ENCODE measurements at places on chromosomes 4 and X. TPM values are rescaled to one million over a fixed set of nuclear protein-coding genes. Genes with fewer than 3 reads are reported as not detected.
A peak's percentile ranks its signal among the peaks of the same experiment; 100 is the strongest.

The CXorf49 gene
- not detected for total RNA-seq

The CTAG2 gene
- total RNA-seq, result not detected

The STAP1 gene
- total RNA-seq, result 22.0 TPM

DNA sequence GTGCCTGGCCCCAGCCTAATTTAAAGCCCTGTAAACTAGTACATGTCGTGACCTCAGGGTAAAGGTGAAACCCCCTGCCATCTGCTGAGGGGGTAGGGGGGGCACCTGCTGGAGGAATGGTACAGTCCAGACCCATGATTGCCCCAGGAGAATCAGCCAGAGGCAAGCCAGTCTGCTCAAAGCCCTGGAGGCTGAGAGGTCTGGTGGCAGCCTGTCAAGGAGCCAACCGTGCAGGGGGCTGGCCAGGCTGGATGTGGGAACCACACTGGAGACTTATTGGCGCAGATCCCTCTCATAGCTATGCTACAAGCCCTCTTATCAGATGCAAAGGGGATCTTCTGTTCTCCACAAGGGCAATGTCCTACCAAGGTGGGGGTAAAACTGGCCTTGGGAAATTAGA, 31.4 kb upstream of the PJA1 start:
- H3K27ac ChIP-seq, result no peak overlapping the region
- no peak overlapping the region for H3K4me3 ChIP-seq
- H3K4me1 ChIP-seq, result no peaks in the 10 kb centered on the region
- peaks cover 21% of the 10 kb centered on the region for H3K27me3 ChIP-seq
- H3K36me3 ChIP-seq, result no peaks in the 10 kb centered on the region

GRCh38 chr4:137892134-137892533, 350.0 kb downstream of the SLC7A11 start:
- H3K36me3 ChIP-seq, result no peaks in the 10 kb centered on the region
- no peak for DNase-seq
- no peak overlapping the region for H3K27ac ChIP-seq
- no peaks in the 10 kb centered on the region for H3K27me3 ChIP-seq

The ARHGAP36 gene
- total RNA-seq, result not detected

The TMEM144 gene
- not detected for total RNA-seq

The CTSO gene
- total RNA-seq, result 3.6 TPM

DNA sequence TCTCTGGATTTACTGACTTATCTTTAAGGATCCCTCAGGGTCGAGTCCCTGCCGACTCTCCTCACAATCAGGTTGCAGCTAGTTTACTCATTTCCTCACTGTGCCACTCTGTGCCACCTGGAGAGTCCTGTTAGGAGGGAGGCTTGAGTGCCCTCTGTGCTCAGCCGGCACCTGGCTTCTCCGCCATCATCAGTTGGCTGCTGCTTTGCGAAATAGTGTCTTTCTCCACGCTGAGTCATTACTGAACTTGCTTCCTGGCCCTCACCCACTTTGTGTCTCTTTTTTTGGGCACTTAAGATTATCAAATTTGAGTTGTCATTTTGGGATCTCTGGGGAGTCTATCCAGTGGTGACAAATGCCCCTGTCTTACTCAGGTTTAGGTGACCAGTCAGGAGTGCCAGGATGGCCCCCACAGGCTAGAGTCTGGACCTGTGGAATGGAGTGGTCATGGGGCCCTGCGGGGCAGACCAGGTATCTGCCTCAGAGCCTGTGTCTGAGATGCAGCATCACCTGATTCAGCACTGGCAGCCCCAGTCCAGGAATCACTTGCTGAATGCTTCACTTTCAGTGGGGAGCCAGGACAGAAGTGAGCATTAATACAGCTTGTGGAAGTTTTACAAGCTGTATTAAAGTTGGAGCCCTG, 37.7 kb downstream of the JADE1 start:
- H3K27ac ChIP-seq, result peak overlapping the region; percentile 68
- DNase-seq, result no peak
- no peak overlapping the region for H3K4me3 ChIP-seq
- H3K4me1 ChIP-seq, result peaks cover 8% of the 10 kb centered on the region
- H3K36me3 ChIP-seq, result peaks cover 8% of the 10 kb centered on the region

GRCh38 chr4:10611673-10612072, 72.9 kb downstream of the CLNK start:
- no peaks in the 10 kb centered on the region for H3K36me3 ChIP-seq
- DNase-seq, result no peak
- no peak overlapping the region for H3K27ac ChIP-seq
- no peaks in the 10 kb centered on the region for H3K4me1 ChIP-seq

DNA sequence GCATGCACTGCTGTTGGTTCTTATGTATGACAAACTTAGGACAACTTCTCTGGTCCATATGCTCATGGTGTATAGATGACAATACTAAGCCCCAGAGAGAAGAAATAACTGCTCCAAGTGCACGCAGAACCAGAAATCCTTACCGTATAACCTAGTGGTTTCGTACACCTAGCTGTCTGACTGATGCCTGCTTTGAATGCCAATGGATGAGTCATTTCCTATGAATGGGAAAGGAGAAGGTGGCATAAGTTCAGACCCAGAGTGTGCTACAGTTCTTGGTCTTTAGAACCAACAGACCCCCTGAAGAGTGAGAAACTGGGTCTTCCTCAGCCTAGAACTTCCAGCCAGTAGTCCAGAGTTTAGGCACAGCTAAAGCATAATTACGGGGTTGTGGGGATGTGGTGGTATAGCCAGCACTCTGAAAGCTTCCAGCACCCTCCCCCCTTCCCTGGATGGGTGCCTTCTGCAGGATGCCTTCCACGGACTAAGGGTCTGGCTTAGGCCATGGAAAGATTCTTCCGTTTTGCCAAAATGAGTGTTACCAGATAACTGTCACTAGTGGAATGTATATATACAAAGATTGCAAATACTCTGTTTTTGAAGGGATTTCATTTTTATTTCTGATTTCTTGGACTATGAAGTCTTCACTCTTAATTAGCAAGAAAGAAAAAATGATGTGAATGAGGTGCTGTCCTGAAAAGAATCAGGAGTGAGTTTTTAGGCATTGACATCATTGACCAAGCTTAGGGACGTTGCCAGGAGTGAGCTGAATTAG, 84.6 kb upstream of the PACRGL start:
- H3K36me3 ChIP-seq, result no peaks in the 10 kb centered on the region
- no peak for DNase-seq
- H3K27me3 ChIP-seq, result no peaks in the 10 kb centered on the region
- no peak overlapping the region for H3K27ac ChIP-seq

DNA sequence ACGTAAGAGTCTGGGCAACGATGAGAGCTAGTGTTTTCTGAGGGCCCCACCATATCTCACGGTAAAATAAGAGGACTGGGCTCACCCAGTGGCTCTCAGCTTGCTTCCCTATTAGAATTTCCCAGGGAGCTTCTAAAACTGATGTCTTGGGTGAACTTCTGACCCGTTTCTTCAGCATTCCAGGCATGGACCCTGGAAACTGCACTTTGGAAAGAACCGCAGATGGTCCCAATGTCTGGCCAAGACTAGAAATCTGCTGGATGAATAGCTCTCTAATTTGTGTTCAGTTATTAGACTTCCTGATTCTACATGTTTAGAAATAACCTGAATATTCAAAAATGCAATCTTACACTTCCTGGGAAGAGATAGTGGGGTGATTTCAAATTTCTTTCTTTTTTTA, 127.8 kb downstream of the ANOS1 start:
- no peaks in the 10 kb centered on the region for H3K36me3 ChIP-seq
- H3K27me3 ChIP-seq, result no peaks in the 10 kb centered on the region
- no peak for DNase-seq
- H3K4me3 ChIP-seq, result no peak overlapping the region

- H3K4me3 ChIP-seq, result no peak overlapping the region
- H3K27me3 ChIP-seq, result no peaks in the 10 kb centered on the region
- H3K27ac ChIP-seq, result no peak overlapping the region
- no peaks in the 10 kb centered on the region for H3K4me1 ChIP-seq
Measured at GRCh38 chr4:135508006-135508714, 1306.6 kb upstream of the PABPC4L start.

The MAGEA3 gene
- total RNA-seq, result not detected

- H3K4me3 ChIP-seq, result no peak overlapping the region
- no peak overlapping the region for H3K27ac ChIP-seq
- peaks cover 27% of the 10 kb centered on the region for H3K27me3 ChIP-seq
- no peak for DNase-seq
- no peaks in the 10 kb centered on the region for H3K4me1 ChIP-seq
- H3K36me3 ChIP-seq, result no peaks in the 10 kb centered on the region
Measured at GRCh38 chrX:148517176-148517575, 16.8 kb downstream of the AFF2 start.

- H3K4me3 ChIP-seq, result no peak overlapping the region
- H3K27me3 ChIP-seq, result no peaks in the 10 kb centered on the region
- H3K4me1 ChIP-seq, result no peaks in the 10 kb centered on the region
- no peak for DNase-seq
- H3K36me3 ChIP-seq, result no peaks in the 10 kb centered on the region
Measured at GRCh38 chr4:177080388-177080787, 229.3 kb upstream of the NEIL3 start.

The KIF4A gene
- total RNA-seq, result 28.7 TPM

DNA sequence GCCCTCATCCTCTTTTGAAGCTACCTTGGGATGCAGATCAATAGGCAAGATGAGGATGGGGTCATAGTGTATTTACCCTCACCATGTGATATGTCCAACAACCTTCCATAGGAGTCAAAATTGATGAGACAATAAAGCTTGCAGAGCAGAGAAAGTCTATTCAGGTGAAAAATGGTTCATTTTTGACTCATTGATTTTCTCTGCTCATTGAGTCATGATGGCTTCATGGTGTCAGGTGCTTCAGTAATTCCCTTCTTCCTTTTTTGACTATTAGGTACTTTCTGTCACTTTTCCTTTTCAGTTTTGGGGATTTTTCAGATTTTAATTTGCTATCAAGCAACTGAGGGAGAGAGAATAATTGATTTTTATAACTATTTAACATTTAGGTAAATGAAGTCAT, 55.9 kb upstream of the IL2 start:
- H3K27me3 ChIP-seq, result no peaks in the 10 kb centered on the region
- H3K36me3 ChIP-seq, result peaks cover 3% of the 10 kb centered on the region
- no peak for DNase-seq
- peak overlapping the region; percentile 32 for H3K27ac ChIP-seq

The ADGRA3 gene
- 5.1 TPM for total RNA-seq

GRCh38 chrX:132086672-132087071, 41.1 kb downstream of the FRMD7 start:
- H3K4me1 ChIP-seq, result peaks cover 14% of the 10 kb centered on the region
- no peak overlapping the region for H3K27ac ChIP-seq
- peaks cover 60% of the 10 kb centered on the region for H3K27me3 ChIP-seq
- H3K4me3 ChIP-seq, result no peak overlapping the region
- H3K36me3 ChIP-seq, result no peaks in the 10 kb centered on the region

- peak overlapping the region; percentile 12 for H3K4me3 ChIP-seq
- peaks cover 68% of the 10 kb centered on the region for H3K4me1 ChIP-seq
- peak; percentile 36 for DNase-seq
- H3K27ac ChIP-seq, result peak overlapping the region; percentile 76
- H3K36me3 ChIP-seq, result peaks cover 9% of the 10 kb centered on the region
Measured at GRCh38 chrX:136754651-136755050, 26.1 kb downstream of the ARHGEF6 start.
